ENCODE measurements at places on chromosomes 5 and 9.

DNA sequence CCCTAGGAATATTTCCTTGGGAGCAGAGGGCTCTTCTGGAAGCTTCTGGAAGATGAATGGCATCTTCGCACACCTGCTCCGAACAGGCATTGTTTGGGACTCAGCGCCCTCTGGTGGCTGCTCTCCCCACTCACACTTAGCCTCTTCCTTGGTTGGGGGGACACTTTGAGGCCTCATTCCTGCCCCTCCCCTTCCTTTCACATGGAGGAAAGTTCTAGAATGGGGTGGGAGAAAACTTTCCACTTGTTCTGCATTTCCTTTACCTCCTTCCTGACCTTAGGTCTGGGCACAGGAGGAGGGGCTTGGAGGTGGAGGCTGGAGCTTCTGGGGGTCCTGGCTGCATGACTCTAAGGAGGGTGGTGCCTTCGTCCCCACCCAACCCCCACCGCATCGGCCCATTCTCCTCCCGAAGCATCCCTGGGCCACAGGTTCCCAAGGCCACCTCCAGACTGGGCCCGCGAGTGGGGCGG lies 19.3 kb upstream of the SMIM32 start:
- DNase-seq, result peak; percentile 40

DNA sequence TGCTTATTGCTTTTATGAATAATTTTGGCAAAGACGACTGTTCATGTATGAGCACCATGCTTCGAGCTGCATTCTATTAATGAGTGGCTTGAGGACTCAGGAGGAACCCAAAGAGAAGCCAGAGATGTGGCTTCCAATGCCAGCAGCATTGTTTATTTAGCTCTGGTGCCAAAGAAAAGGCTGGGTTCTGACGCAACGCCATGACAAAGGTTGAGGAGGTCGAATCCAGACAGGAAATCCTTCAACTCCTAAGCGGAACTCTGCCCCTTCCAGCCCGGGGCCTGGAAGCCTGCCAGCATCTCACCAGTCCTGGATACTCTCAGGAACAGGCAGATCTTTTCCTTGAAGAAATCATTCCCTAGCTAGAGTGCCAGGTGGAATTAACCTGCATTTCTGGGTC lies 104.4 kb downstream of the ARHGAP26 start:
- no peak for DNase-seq

DNA sequence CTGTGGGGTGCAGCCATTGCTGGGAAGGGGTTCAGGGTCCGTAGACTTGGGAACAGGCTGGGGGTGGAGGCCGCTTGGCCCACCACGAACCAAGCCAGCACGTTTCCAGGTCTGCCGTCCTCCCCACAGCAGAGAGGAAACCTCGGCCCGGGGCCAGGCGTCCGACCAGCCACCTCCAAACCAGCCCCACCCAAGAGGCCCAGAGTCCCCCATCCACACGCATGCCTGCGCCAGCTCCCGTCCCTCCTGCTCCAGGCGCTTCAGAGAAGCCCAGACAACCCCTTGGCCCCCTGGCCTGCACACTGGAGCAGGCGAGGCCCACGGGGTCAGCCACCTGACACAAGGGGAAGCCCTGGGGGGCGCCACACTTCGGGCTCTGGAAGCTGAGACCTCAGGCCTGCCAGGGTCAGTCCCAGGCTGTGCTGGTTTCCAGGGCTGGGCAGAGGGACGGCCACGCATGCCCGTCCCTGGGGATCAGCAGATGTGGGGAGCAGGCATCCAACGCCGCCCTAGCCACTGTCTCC lies 6.3 kb downstream of the DNLZ start:
- DNase-seq, result no peak

DNA sequence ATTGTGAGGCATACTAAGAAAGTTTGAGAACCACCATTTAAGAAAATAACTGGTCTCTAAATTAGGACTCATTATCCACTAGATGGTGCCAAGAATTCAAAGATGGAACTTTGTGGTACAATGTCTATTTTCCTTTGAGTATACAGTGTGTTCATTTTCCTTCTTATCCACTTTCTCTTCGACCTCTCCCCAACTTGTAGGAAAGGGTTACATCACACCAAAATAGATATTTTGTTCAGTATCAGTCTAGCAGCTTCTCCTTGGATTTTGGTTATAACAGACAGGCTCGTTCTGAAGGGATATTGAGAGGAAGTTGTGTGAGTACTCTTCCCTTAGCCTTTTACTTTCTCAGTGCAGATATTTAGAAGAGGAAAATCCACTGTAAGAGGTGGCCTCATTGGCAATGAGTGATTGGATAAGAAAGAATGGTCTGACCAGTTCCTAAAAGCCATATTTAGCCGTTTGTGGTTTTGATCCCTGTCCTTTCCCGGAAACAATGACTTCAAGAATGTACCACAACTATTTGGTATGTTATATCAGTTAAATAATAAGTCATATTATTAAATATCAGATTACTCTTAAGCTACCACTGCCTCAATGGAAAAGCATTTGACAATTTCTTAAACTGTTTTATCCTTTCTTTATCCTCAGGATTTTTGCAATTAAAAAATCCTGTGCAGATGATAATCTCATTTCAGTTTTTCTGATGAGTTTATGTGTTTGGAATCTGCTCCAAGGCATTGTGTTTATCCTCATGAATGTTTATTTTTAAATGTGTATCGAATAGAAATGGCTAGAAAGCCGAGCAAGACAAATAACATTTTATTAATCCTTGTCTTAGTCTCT lies 69.0 kb upstream of the GRAMD2B start:
- peak; percentile 56 for DNase-seq

- DNase-seq, result no peak
Observed at GRCh38 chr5:133993185-133993936, 11.4 kb downstream of the VDAC1 start.

DNA sequence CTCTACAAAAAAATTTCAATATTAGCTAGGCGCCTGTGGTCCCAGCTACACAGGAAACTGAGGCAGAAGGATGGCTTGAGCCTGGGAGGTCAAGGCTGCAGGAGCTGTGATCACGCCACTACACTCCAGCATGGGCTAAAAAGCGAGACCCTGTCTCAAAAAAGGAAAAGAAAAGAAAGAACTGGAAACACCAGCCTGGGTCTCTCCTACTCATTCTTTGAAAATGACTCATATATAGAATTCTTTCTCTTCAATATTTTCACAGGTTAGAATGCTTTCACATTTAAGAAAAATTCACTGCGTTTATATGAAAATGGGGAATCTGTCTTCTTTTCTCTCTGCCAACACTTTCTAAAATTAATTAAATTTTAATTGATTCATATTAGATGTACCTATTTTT lies 115.6 kb downstream of the TRPM6 start:
- DNase-seq, result no peak

DNA sequence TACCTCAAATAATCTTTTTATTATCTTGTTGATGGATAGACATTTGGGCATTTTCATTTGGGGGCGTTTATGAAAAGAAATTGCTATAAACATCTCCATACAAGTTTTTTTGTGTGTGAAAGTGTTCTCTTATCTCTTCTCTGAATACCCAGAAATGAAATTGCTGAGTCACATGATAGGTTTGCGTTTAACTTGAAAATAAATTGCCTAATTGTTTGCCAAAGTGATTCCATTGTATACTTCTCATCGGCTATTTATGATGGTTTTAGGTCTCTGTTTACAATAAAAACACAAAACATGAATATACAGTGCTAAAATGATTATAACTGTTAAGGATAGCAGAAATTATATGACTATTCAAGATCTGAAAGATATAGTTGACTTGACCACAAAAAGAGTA lies 361.7 kb downstream of the TAF11L14 start:
- no peak for DNase-seq

DNA sequence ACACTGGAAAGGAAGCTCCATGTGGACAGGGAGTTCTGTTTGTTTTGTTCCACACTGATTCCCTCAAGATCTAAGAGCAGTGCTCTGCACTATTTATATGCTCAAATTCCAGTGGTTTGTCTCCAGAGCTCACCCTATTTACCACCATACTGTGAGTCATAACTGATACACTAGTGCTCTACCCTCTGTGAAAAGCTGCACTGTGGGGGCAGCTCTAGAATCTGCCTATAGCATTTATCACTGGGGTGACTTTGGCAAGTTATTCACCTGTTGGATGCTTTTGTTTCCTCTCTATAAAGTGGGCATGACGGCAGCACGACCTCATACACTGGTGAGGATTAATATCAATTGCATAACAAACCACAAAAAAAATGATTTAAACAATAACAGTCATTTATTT lies 307.8 kb downstream of the NR2F1-AS1 start:
- no peak for DNase-seq

DNA sequence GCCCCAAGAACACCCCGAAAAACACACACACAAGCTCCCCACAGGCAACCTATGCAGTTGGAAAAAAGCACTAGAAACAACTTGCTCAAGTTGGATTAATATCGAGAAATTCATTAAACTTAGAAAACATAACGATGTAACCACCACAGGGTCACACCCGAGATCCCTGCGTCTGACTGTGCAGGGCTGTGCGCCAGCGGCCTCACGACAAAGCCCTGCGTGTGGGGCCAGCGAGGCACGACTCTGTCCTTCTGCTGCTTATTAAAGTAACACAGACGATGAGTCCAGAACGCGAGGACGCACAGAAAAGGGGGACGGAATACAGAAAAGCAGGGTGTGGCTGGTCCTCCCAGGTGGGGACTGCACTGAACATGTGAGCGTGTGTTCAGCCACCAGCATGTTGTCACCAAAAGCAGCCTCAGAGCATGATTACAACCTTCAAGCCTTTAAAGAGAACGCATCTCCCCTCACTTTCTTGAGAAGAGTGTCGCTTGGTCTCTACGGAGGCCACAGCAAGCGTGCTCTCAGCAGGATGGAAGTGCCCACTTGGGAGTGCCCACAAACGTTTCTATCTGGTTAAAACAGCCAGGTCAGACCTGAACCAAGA lies 14.4 kb downstream of the SLC12A7 start:
- no peak for DNase-seq

GRCh38 chr5:174608631-174609097 lies 115.7 kb upstream of the MSX2 start:
- DNase-seq, result no peak

GRCh38 chr5:96861076-96861475 lies 15.2 kb upstream of the ERAP2 start:
- no peak for DNase-seq

DNA sequence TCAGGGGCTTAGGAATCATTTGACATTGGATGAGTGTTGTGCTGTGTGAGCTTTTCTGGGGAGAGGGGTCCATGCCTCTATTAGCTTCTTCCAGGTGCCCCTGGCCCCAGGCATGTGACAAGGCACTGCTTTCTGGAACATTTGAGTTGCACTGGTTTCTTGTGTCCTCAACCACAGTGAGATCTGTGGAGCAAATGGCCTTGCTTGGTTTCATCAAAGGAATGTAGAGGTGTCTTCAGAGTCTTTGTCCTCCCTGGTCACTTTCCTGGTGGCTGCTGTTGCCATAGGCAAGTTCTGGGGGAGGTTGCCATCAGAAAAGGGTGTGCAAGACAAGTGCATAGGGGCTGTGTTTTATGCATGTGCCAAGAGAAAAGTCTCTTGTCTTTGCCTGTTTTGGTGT lies 157.5 kb downstream of the MACROH2A1 start:
- no peak for DNase-seq

DNA sequence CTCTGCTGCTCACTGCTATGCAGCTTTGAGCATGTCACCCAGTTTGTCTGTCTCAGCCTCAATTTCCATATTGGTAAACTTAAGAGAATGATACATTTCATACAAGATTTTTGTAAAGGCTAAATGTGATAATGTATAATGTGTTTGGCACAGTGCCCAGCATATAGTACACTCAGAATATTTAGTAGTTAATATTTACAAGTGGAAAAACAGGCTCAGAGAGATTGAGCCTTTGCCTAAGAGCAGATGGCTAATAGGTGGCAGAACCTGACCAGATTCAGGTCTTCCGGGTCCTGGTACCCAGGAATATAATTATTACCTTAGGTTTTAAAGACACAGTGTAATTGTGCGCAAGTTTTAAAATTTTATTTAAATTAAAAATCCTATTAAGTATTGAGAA lies 46.8 kb upstream of the KIAA1958 start:
- DNase-seq, result no peak

DNA sequence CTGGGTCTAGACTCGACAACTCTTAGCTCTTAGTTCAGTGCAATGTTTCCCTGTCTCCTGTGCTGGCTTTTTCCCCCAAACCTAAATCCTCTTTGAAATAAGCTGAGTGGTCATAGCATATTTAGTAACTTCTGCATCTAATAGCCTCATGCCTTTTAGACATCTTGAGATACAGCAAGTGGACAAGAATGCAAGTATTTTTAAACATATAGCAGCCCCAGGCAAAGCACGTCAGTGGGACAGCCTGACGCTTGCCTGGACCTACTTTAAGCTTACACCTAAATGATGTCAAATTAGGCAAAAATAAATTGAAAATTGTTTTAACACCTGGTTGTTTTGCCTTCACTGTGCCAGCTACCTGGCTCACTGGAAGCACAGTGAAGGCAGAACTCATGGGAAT lies 8.0 kb downstream of the C9 start:
- no peak for DNase-seq

- no peak for DNase-seq
Observed at GRCh38 chr5:116320486-116320885, 235.7 kb downstream of the COMMD10 start.

GRCh38 chr5:139763930-139764791 lies 31.4 kb upstream of the PSD2 start:
- DNase-seq, result peak; percentile 32

DNA sequence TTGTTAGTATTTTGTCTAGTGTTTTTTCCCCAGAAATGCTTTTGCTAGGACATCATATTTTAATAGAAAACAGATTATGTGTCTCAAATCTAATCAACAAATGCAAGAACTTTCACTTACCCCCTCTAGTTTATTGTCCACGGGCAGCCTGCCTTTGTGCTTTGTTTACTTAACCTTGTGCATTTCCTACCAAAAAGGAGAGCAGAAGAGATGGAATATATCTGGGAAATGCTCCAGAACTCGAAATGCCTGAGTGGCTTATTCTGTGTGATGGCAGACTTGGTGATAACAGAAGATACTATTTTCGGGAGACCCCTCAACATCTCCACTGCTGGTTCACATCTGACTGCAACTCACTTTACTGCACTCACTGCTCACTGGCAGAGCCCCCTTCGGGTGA lies 33.3 kb upstream of the SPDL1 start:
- DNase-seq, result no peak

GRCh38 chr9:98922721-98923435 lies 20.8 kb upstream of the COL15A1 start:
- no peak for DNase-seq

- no peak for DNase-seq
Observed at GRCh38 chr9:17401858-17402257, 177.0 kb upstream of the SH3GL2 start.

DNA sequence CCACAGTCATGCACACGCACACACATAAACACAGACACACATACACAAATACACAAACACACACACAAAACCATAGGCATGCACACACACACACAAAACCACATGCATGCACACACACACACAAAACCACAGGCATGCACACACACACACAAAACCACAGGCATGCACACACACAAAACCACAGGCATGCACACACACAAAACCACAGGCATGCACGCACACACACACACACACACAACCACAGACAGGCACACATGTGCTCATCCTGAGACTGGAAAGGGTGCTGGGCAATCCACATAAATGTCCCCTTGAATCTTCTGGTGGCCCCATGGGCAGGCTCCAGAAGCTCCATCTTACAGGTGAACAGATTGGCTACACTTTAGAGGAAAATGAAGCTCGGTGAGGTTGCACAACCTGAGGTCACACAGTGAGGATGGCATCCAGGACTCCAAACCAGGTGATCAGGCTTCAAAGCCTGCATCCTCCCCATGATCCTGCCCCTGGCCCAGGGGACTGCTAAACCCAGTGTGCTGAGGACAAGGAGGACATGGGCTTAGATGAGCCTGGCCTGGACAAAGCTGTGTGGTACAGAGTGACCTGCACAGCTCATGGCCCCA lies 144.8 kb downstream of the GADD45G start:
- no peak for DNase-seq

GRCh38 chr9:130887494-130888144 lies 9.0 kb downstream of the QRFP start:
- no peak for DNase-seq

Data from CD4-positive, alpha-beta T cell treated with Interleukin-12 subunit alpha and Interleukin-12 subunit beta, for 1 hour (primary cell).